GM12864 (cell line): ENCODE measurements at places on chromosomes 7 and 10.

DNA sequence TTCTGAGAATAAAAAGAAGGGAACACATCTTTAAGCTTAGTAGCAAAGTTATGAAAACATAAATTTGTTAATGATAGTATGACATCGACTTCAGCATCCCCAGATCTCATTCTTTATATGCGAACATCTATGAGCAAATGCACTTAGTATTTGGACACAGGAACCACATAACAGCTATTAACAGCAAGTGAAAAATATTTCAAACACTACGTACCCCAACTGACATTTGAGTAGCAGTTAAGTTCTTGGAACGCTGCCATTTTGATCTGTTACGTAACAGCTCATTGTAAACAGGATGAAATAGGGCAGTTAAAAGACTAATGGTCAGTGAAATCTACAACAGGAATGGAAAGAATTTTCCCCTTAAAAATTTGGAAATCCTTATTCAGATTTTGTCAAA, 428.9 kb downstream of the TNS3 start:
- no peak for DNase-seq

- peak; percentile 60 for DNase-seq
Measured at GRCh38 chr10:3811291-3811870, 26.4 kb upstream of the KLF6 start.

- no peak for DNase-seq
Measured at GRCh38 chr7:107453388-107453787, 16.5 kb upstream of the GPR22 start.

DNA sequence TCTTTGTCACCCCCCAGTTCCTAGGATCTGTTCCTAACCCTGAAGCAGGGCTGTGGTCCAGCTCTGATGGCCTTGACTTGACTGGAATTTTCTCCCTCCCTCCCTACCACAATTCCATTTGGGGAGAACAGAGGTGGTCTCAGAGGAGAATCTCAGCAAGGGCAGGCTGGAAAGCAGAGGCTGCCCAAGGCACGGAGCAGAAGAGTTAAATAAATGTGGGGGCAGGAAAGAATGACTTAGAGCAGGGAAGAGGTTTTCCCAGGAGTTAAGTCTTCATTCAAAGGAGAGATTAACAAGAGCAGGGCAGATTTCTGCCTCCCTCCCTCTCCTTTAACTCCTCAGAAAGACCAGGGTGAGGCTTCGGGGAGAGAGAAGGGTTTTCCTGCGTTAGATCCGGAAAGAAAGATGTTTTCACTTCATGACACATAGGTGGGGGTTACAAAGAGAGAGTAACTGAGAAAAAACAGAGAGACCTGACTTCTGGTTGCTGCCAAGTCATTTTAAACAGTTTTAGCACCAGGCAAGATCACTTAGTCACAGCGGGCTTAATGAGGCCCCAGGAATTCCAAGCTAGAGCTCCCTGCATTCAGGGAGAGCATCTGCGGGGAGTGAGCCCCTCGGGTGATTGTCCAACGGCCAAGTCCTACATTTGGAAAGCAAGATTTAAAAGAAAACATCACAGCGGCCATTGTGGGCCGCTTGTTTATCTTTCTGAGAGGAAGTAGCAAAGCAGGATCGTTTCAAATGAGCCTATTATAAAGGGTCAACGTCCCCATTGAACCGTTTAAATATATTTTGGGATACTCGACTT, 78.7 kb downstream of the ARHGAP22 start:
- DNase-seq, result no peak

- no peak for DNase-seq
Measured at GRCh38 chr10:70426823-70427222, 14.7 kb downstream of the NODAL start.

- no peak for DNase-seq
Measured at GRCh38 chr10:95395947-95396449, 105.2 kb upstream of the PDLIM1 start.
